Suppressor macrophage (primary cell): ENCODE measurements at places on chromosomes 1 and 21.
A peak's percentile ranks its signal among the peaks of the same experiment; 100 is the strongest.

- peak; percentile 20 for DNase-seq
Observed at GRCh38 chr1:152926091-152926490, 17.7 kb downstream of the IVL start.

DNA sequence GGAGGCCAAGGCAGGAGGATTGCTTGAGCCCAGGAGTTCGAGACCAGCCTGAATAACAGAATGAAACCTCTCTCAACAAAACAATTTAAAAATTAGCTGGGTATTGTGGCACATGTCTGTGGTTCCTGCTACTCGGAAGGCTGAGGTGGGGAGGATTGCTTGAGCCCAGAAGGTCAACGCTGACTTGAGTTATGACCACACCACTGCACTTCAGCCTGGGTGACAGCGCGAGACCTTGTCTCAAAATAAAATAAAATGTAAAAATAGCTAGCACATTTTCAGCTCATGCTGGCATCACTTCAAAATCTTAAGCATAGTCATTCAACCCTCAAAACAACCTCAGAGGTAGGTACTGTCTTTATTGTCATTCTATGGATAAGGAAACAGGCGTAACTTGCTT, 6.4 kb downstream of the JAK1 start:
- no peak for DNase-seq

GRCh38 chr1:37448185-37448584, 26.2 kb upstream of the ZC3H12A start:
- DNase-seq, result no peak

DNA sequence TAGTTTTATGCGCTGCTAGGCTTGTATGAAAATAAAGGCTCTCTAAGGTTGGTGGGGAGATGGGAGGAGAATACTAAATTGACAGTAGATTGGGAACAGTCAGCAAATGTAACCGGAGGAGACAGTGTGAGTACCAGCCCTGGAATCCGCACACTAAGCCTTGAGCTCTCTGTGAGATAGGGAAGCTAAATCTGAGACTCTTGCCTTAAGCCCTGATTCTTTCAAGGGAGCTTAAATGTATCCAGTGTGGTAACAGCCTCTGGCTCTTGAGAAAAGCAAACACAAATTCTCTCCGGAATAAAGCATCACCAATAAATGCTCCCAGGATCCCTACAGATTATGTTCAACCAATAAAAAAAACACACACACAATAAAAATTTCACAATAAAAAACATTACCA, 33.0 kb upstream of the PDPN start:
- no peak for DNase-seq

GRCh38 chr1:41670217-41670957, 185.9 kb upstream of the EDN2 start:
- DNase-seq, result peak; percentile 75

- DNase-seq, result no peak
Observed at GRCh38 chr1:233584931-233585330, 29.0 kb upstream of the KCNK1 start.

DNA sequence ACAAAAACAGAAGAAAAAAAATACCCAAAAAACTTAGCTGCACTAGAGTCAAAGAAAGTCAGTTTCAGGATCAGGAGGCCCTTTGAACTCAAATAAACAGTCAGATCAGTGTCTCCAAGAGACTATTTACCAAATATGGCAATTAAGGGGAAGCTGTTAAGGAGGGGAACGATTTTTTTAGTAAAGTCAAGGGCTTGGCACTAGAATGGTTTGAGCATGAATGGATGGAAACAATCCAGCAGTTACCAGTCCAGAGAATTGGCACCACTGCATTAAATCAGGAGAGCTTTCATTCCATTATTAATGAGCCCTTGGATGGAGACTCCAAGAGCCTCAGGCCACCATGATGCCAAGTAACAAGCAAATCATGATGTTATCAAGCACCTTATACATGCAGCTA, 7.2 kb downstream of the TRAPPC3 start:
- peak; percentile 47 for DNase-seq

GRCh38 chr1:110541906-110542395, 23.0 kb upstream of the KCNA10 start:
- DNase-seq, result no peak

DNA sequence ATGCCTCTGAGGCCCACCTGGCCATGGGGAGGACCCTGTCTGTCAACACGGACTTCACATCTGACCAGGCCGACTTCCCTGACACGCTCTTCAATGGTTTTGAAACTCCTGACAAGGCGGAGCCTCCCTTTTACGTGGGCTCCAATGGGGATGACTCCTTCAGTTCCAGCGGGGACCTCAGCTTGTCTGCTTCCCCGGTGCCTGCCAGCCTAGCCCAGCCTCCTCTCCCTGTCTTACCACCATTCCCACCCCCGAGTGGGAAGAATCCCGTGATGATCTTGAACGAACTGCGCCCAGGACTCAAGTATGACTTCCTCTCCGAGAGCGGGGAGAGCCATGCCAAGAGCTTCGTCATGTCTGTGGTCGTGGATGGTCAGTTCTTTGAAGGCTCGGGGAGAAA, 101.8 kb downstream of the ADARB1 start:
- DNase-seq, result no peak

DNA sequence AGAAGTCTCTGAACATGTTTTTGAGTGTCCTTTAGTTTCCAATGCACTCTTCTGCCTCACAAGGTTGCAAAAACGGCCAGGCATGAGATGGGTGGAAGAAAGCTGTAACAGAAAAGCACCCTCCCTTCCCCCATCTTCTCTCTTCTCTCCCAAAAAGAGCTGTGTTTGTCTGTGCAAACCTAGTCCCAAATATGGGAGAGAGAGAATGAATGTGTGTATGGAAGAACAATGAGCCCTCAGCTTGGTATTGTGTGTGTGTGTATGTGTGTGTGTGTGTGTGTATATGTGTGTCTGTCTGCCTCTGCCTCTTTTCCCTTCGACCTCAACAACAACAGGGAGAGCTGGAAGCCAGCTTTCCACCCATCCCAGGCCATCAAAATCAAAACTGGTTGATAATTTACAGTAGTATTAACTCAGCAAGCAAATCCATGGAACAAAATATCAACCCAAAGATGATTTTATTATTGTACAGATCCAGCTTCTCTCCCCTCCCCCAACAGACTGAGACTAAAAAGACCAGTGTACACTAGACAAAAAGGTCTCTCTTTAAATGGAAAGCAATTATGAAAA, 1.8 kb downstream of the RERE start:
- DNase-seq, result no peak

GRCh38 chr1:207888652-207889051, 22.3 kb downstream of the CD34 start:
- no peak for DNase-seq

DNA sequence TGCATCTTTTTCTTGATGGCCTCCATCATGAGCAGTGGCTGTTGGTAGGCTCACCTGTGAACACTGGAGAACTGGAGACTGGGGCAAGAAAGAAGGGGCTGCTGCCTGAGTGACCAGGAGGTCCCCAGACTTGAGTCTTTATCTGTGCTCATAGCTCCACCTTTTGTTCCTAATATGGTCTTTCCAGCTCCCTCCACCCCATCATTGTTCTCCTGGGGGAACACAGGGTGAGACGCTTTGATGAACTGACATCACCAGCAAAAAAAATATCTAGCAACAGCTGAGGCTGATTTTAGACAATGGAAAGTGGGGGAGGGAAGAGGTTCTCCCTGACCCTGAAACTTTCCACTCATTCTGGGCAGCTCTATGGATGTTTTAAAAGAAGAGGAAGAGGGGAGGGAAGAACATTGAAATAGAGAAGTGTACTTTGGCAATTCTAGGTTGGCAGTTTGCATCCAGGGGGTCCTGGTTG, at the start of gene TPM3:
TSS of gene TPM3 (minus strand) at position 111 of the 472 bp plus-strand sequence. CDS start at position 29, 82 bp downstream.
- DNase-seq, result peak; percentile 33

- DNase-seq, result peak; percentile 28
Observed at GRCh38 chr1:232978091-232978634, 27.8 kb downstream of the NTPCR start.

- no peak for DNase-seq
Observed at GRCh38 chr21:36783612-36784374, 84.9 kb downstream of the SIM2 start.

DNA sequence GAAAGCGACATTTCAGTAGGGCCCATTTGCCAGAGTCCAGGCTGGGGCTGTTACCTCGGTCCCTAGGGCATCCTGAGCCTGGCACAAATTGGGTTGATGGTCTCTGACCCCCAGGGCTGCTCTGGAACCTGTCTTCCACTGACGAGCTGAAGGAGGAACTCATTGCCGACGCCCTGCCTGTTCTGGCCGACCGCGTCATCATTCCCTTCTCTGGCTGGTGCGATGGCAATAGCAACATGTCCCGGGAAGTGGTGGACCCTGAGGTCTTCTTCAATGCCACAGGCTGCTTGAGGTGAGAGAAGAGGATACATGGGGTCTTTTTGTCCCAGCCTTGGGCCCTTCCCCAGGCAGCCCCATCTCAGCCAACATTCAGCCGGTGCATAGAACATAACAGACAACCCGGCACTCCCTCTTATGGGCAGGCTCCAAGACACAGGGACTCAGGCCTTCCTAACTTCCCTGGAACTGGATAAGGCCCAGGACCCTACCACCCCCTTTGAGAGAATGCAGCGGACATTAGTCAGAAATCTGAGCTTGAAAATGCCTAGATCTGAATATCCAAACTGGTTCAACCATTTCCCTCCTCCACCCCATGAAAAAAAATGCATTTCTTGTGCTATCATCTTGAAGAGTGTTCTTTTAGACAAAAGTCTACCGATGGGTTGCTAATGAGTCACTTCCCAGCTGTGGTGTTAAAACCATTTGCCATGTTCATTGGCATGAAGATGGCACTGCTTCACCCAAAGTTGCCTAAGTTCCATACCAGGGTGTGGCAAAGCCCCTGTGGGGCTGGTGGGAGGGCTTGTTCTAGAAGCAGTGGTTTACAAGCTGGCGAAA, 35.4 kb downstream of the PKP1 start:
- DNase-seq, result no peak

DNA sequence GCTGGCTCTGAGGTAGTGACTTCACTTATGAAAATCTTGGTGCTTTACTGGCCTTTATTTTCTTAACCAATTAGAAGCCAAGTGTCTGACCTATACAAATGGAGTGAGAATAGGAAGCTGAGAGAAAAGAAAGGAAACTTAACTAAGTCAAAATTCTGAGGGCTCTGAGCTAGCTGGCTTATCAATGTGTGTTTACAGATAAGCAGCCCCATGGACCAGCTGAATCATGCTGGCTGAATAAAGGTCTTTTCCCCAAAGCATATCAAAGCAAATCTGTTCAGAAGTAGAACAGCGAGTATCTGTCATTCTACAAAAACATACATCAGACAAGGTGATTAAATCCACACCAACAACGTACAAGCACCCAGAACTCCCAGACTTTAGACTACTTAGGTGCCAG, 117.2 kb downstream of the BRINP2 start:
- no peak for DNase-seq

DNA sequence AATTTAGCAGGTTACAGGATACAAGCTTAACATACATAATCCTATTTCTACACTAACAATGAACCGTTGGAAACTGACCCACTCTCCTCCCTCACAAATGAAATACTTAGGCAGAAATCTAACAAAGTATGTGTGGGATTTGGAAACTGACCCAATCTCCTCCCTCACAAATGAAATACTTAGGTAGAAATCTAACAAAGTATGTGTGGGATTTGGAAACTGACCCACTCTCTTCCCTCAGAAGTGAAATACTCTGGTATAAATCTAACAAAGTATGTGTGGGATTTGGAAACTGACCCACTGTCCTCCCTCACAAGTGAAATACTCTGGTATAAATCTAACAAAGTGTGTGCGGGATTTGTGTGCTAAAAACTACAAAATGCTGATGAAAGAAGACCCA, 60.3 kb downstream of the TRAF5 start:
- DNase-seq, result no peak

DNA sequence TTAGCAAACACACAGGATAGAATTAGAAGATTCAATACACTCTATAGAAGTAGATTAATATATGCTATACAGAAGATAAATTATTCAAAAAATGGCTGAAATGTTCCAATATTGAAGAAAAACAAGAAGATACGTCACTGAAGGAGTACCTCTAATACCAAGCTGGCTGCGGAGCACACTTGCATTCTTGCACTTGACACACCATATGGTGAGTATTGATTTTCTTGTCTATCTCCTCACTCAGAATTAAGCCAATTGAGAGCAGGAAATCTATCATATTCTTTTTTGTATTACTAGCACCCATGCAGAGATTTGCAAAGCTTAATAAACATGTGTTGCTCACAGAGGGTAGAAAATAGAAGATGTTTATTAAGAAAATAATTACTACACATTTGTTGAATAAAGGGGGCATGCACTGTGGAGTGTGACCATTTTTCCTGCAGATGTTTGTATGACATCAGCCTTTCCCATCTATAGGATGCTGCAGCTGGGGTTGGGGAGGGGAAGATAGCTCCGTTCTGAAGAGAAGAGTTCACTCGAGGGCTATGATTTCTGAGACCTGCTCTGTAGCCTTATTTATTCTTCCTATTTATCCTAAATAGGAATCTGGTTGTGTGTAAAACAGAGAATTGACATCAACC, 318.1 kb downstream of the HHIPL2 start:
- DNase-seq, result no peak

GRCh38 chr1:1761504-1762376, 16.5 kb downstream of the NADK start:
- no peak for DNase-seq

DNA sequence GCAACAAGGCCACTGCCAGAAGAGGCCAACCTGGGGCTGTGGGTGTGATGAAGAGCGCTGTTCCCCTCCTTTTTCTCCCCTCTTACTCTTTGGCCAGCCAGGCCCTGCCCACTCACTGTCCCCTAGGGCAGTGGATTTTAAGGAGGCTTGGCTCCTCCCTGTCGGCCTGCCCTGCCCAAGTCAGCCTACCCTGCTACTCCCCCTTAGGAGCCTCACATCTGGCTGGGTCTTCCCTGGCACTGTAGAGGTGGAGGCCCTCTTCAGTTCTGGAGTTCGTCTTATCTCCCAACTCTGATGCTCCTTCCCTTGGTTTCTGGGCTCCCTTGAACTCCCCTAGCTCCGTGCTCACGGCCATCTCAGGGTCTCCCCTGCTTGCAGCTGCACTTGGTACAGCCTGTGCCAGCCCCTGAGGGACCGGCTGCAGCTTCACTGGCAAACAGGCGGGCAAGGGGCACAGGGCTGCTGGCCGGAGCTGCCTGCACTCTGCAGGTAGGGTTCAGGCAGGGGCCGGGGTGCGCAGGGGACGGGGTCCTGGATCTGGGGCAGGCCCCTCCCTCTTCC, 4.0 kb downstream of the AMPD2 start:
- DNase-seq, result no peak

GRCh38 chr21:29647353-29647781, 292.4 kb downstream of the GRIK1 start:
- DNase-seq, result peak; percentile 31

DNA sequence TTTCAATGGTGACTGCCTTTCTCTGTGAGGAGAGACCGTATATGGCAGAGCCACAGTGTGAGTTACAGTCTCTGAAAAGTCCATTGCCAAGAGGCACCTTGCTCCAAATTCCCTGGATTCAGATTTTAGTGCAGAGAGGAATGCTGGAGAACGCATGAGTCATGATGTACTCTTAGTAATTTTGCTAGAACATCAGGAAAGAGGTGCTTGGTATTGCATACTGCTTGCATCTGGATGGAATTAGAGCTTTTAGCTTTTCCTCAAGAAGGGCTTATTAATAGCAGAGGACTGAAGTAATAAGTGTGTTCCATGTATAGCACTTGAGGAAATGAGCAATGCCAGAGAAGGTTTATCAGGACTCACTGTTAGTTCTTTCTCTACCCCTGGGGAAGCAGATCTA, 40.5 kb upstream of the AKT3 start:
- DNase-seq, result no peak

GRCh38 chr1:42737986-42738677, 1.9 kb downstream of the CLDN19 start:
- no peak for DNase-seq

GRCh38 chr1:48591181-48591580, 119.2 kb upstream of the SPATA6 start:
- DNase-seq, result no peak
